ENCODE measurements at places on chromosomes 4 and X.

DNA sequence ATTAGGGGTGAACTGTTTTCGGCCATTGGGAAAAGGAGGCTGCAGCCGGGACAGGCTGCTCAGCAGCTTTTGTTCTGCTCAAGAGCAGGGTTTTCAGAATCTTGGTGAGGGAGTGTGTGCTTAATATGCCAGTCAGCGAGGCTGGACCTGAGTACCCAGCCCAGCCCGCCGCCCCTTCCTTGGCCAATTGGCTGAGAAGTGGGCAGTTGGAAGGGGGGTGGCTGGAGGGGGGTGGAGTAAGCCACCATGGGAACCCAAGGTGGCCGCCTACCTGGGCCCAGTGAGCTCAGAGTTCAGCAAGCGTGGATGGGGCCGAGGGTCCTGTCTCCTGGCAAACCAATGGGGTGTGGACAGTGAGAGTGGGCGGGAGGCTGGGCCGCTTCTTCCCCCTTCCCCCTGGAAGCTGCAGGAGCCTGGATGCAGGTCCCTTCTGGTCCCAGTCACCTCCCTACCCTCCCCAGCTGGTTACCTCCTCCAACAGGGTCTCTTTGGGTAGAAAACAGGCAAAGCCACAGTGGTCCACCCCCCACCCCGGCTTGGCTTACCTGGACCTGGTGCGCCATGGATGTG lies 52.5 kb downstream of the SORCS2 start:
- DNase-seq, result no peak

DNA sequence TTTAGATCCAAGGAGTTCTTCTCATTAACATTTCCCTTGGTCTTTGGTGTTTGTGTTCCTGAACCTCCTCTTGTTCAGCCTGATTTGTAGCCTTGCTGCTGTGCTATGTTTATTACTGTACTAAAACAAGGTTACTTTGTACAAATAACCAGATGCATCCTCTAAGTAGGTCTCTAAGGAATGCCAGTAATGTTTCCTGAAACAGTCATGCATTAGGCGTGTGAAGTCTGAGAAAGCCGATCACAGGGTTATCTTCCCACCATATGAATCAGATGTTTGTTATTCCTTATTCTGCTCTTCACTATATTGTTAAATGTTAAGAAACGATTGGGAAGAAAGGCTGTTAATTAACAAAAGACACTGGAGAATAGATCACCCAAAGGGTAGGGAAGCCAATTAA lies 66.9 kb downstream of the GALNTL6 start:
- no peak for DNase-seq

DNA sequence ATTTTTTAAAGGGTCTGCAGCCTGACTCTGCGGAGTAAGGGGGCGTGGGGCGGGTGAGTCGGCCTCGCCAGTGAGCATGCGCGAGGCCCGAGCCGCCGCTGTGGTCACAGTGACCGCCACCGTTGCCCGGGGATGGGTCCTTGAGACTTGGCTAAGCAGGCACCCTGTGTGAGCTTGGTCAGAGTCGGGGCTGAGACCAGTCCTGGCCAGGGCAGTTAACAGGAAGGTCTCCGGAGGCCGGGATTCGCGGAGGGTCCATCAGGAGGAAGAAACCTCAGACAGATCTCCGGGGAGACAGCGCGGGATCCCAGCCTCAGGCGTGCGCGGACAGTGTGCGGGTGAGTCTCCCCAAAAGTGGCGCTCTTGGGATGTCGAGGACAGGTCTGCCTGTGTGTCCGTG lies 1384.4 kb upstream of the PCDH10 start:
- DNase-seq, result no peak

- DNase-seq, result no peak
Measured at GRCh38 chr4:83170952-83171399, 56.4 kb upstream of the PLAC8 start.

GRCh38 chrX:97498093-97498492 lies 614.4 kb downstream of the RPA4 start:
- DNase-seq, result no peak

DNA sequence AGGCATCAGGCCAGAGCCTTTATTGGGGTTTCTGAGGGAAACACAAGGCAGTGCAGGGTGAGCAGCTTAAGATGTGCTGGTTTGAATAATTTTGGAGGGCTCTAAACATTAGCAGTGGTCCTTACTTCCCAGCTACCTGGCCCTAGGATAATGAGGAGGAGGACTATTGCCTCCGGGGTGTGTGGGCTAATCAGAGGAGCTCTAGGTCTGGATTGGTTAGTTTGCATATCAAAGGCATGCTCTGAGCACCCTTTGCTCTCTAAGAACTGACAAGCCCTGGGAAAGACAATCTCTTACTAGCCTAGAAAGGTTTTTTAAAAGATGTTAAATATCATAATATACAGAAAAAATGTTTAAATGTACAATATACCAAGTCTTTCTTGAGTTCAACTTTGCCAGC lies 58.4 kb downstream of the RXFP1 start:
- no peak for DNase-seq

DNA sequence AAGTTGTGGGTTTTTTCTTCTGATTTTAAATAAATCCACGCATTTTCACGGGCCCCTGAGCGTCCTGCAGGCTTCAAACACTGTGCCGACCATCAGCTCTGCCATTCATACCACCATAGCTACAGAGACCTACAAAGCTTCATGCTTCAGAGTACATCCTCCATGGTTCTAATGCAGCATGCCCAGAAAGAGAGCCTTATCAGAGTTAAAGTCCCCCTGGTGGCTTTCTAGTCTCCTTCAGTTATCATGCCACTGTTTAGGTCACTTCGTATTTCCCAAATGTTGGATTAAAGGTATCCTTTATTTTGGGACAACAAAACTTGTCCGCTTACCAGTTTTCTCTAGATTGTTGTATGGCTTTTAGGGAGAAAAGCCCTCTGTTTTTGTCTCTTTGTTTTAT lies 66.7 kb upstream of the VCX2 start:
- DNase-seq, result no peak

- no peak for DNase-seq
Measured at GRCh38 chrX:38768079-38768478, 33.2 kb upstream of the MID1IP1 start.

- DNase-seq, result no peak
Measured at GRCh38 chr4:89599026-89599425, 237.9 kb downstream of the SNCA start.

GRCh38 chr4:142091691-142092182 lies 455.4 kb downstream of the IL15 start:
- DNase-seq, result no peak

DNA sequence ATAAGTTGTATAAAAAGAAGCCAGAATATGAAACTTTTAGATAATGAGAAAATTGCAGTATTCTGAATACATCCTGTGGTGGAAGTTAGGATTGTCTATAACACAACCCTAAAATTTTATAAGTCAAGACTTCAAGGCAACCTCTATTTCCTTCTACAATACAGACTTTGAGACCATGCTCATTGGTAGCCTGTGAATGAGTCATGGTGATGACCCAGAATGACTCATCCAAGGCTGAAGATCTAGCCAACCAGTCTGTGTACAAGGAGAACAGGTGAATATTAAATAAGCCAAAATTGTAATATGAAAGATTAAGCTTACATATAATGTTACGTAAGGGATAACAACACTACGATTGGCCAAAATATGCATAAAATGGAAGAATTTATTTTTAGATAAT lies 475.9 kb upstream of the GALNT7 start:
- DNase-seq, result no peak

DNA sequence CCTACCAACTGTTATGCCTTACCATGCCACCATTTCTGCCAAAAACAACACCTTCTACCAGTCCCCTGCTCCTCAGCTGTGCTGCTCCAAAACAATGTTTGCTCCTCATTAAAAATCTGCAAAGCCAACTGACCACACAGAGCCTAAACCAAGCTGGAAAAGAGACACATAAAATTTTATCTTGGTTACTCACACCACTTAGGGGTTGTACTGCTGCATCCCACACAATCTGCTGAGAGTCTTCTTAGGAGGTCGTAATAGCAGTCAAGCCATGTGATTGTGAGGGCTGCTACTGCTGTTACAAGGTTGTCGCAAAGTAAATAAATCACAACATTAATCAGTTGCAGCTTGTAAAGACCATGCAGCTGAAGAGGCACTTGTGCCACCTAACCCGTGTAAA lies 607.4 kb upstream of the FAM241A start:
- DNase-seq, result no peak

- no peak for DNase-seq
Measured at GRCh38 chrX:153671589-153672530, 1.8 kb downstream of the PNCK start.

- no peak for DNase-seq
Measured at GRCh38 chr4:150960818-150961217, 54.3 kb downstream of the LRBA start.

- DNase-seq, result no peak
Measured at GRCh38 chr4:128861856-128862518, 52.5 kb downstream of the JADE1 start.

GRCh38 chr4:93730251-93730650 lies 98.3 kb upstream of the ATOH1 start:
- no peak for DNase-seq

DNA sequence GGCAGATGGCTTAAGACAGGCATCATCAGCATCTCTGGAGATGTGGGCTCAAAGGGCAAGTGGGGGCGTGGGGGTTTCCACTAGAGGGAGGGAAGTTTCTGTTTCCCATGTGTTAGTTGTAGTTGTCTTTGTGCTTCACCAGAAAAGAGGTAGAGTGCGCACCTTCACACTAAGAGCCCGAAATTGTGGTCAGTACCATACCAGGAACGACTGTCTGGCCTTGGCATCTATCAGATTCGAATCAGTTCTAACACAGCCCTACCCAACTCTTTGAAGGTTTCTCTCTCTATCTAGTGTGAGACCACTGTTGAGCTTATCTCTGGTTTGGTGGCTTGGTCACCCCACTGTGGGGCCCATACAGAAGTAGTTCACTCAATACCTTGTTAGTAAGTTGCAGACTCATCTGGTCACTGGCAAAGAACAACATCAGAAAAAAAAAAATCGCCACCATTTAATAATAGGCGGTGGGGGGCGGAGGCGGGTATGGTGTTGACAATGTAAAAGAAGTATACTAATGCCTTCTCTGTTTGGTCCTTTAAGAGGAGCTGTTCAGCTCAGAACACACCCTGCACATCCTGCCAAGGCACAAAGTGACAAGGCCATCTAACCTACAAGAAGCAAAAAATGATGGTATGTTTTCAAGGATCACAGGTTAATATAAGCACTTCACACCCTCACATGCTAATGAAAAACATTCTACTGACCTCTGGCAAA lies 71.1 kb downstream of the NYX start:
- DNase-seq, result no peak

DNA sequence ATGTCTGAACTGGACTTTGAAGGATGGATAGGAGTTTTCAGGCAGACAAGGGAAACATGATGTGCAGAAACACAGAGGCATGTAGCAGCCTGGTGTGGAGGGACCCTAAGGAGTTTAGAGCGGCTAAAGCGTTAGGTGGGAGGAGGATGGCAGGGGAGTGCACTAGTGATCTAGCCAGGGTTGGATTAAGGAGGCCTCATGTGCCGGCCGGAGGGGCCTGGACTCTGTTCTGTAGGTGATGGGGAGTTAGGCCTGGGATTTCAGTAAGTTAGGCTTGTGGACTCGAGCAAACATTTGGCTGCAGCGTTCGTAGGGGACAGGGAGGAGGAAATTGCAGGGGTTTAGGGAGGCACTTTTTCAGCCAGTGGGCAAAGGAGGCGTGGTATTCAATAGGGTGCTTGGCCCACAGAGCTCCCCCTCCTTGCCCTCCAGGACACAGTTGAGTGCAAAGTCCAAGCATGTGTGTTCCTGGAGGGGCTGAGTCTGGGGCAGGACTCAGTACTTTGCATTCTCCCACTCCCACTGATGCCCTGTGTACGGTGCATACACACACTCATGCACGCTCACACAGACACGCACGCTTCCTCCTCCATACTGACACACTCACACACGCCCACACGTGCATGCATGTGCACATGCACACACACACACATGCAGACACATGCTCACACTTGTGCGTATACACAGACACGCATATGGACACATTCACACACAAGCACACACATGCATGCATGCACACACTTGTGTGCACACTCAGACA lies 18.6 kb downstream of the PSAPL1 start:
- no peak for DNase-seq

DNA sequence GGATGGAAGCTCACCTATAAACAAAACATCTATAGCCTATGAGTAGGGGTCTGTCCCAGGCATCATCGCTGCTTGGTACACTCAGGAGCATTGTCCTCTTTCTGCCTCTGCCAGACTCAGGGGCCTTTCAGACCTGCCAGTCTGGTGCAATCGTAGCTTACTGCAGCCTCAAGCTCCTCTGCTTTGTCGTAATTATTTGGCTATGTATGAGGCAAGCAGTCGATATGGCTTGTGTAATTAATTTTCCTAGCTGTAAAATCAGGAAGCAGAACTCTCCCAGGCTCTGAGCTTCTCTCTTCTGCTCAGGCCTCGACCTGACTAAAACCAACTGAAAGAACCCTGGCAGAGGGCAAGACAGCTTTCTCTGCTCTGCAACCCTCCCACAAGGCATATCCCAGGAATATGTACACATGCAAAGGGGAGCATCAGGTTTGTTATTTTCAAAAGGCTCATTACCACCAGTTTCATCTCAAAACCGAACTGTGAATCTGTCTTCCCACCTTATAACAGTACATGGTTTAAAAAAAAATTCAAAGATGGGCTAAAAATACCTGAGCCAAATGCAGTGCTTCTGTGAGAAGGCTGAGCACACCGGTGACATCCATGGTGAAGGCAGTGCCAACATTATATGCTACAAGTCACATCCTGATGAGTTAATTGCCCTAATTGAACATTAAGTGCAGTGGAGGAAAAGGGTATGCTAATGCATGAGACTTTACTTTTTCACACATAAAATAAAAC lies 309.2 kb upstream of the EMCN start:
- DNase-seq, result no peak

DNA sequence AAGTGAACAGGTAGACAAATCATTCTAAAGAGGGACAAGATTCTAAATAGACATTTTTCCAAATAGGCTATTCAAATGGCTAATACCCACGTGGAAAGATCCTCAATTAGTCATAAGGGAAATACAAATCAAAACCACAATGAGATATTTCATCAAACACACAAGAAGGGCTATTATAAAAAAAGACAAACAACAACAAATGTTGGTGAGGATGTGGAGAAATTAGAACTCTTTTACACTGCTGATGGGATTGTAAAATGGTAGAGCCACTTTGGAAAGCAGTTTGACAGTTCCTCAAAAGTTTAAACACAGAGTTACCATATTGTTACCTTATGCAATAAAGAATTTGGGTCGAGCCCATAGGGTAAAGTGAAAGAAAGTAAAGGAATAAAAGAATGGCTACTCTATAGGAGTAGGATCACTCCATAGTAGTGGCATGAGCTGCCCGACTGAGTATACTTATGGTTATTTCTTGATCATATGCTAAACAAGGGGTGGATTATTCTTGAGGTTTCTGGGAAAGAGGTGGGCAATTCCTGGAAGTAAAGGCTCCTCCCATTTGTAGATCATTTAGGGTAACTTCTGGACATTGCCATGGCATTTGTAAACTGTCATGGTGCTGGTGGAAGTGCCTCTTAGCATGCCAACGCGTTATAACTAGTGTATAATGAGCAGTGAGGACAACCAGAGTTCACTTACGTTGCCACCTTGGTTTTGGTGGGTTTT lies 58.9 kb upstream of the FAM9C start:
- DNase-seq, result no peak

GRCh38 chr4:138633580-138633904 lies 382.0 kb upstream of the NOCT start:
- no peak for DNase-seq
